SJSA1 (cell line): ENCODE measurements at places on chromosomes 1 and 21. TPM values are rescaled to one million over a fixed set of nuclear protein-coding genes. Genes with fewer than 3 reads are reported as not detected.

DNA sequence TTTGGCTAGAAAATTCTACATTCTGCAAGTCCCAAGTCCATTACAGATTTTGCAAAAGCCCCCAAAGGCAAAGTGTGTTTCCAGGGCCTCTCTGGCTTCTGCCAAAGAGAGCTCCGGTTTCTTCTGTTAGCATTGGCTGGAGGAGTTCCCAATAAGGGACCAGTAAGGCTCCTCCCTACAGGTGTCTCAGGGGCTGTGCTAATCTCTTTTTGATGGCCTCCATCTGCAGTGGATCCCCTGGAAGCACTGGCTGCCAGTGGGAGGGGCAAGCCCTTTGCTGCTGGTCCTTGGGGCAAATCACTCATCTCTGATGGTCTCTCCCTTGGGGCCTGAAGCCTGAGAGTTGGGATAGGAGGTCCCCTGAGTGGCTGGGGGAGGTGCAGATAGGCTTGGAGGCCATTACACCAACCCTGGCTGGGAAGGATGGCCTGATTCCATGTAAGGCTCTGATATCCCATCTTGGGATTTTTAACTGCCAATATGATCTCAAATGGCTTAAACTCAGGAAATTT is 89.1 kb upstream of the USP24 start:
- DNase-seq: no peak

GRCh38 chr1:3668585-3669300 is 16.4 kb downstream of the TP73 start:
- DNase-seq: no peak

GRCh38 chr1:29931477-29932175 is 695.3 kb downstream of the PTPRU start:
- no peak for DNase-seq

DNA sequence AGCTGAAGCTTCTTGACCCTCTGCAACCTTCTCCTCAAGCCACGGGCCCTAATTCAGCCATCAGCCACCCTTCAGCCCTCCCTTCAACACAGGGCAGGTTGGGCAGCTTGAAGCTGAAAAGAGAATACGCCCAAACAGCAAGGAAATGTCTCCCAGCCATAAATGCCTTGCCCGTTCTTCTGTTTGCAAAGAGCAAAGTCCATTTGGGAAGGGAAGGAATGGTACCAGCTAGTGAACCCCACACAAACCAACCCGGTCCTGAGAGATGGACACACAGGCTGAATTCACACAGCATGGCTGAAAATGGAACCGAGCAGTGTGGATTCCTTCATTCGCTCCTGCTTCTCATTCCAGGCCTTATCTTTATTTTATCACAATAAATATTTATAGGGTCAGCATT is 11.5 kb downstream of the PLEKHA6 start:
- no peak for DNase-seq

- no peak for DNase-seq
Observed at GRCh38 chr1:81069856-81070255, 730.9 kb upstream of the ADGRL2 start.

- DNase-seq: no peak
Observed at GRCh38 chr1:72122099-72122880, 160.0 kb downstream of the NEGR1 start.

GRCh38 chr1:8739377-8739776 is 78.1 kb downstream of the RERE start:
- no peak for DNase-seq

- no peak for DNase-seq
Observed at GRCh38 chr1:168365719-168366479, 85.2 kb downstream of the TBX19 start.

DNA sequence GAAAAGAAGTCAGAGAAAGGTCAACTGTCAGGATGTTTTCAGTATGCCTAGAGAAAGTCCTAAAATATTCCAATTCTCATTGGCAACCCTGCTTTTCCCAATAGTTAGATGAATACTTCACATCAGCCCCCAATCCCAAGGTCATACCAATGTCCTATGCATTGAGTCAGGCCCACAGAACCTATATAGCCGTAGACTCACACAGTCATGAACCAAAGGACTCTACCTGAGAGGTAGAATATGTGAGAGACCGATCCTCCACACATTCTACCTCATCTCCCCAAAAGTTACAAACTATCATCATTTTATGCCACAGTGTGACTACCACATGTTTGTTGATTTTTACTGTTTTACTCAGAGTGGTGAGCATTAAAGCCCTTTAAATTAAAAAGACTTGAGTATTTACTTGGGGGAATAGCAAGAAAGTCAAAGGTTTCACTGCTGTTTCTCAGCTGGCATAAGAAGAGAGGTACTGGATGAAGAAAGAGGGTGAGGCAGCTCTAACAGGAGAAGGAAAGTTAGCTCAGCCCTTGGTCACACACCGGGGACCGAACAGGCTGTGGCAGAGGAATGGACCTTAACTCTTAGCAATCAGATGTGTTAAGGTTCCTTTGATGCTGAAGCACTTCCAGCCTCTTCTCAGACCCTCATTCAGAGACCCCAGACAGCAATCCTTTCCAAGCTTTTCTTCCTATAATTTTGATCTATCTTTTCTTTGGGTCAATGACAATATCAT is 937 bp downstream of the CD48 start:
- no peak for DNase-seq

- no peak for DNase-seq
Observed at GRCh38 chr1:19435181-19435580, 50.2 kb downstream of the CAPZB start.

DNA sequence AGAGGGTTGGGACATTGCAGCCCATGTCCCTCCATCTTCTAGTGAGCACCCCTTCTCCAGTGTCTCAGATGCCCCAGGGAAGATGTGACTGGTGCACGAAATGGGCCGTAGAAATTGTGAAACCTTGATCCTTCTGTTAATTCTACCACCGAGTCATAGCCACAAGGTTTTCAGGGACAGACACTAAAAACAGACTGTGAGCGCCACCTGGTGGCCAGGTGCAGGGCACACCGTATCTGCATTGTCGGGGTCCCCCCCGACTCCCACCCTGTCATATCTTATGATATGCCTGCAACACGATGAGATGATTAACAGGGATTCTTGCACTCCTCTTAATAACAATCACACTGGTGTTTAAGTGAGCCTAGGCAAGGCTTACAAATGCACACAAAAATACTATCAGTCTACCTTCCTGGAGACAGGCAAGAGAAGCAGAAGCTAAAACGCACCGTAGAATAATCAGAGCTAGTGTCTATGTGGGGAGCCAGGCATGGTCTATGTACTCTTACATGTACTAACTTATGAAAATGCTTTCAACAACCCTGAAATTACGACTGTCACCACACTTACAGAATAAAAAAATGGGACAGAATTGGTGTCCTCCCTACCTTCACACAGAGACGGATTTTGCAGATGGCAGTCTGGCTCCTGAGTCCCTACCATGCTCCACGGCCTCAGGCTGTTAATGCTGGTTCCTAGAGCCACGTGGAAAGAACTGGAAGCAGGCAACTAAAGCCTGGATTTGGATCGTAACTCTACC is 57.9 kb downstream of the FHAD1 start:
- peak; percentile 61 for DNase-seq

GRCh38 chr21:15138490-15138889 is 73.7 kb upstream of the NRIP1 start:
- no peak for DNase-seq

DNA sequence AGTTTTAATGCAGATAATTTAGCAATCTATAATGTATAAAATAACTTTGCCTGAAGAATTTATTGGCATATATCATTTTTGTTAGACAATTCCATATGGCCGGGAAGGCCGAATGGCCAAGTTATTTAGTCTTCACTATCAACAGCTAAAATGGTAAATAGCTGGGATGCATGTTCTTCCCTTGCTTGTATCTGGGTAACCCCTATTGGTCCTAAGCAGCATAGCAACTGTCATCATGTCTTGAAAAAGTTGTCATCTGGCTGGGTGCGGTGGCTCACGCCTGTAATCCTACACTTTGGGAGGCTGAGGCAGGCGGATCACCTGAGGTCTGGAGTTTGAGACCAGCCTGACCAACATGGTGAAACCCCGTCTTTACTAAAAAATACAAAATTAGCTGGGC is 340.0 kb upstream of the DPYD start:
- no peak for DNase-seq

DNA sequence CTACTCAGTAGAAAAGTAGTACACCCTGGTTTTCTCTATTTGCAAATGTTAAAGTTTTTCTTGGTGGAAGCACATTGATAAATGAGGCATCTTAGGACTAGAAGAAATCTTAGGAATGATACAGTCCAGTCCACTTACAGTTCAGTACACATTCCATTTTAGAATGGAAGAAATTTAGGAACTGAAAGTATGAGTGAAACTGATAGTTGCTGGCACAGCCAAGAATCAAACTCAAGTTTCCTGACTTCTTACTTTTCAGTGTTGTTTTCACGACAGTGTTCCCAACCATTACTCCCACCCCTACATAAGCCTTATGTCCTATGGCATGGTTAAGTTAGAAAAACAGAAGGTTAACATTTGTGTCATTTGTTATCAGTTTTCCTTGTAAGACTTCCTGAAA is 258.5 kb downstream of the BACH1 start:
- no peak for DNase-seq

- DNase-seq: no peak
Observed at GRCh38 chr1:220917101-220917500, 37.9 kb downstream of the HLX start.

DNA sequence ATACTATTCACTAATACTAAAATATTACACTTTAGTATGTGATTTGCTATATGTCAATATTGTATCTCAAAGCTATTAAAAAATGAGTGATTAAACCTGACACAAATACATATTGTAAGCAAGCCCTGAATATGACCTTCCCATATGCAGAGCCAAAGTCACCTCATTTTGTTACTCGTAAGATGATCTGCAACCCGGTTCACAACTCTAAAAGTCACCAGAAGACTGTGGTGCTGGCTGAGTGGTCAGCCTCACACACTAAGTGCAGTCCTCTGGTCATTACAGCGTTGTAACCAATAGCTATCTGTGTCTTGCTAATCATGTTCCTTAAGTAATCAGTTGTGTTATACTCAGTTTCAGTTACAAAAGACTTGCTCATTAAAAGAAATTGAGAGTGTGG is 197.5 kb upstream of the L1TD1 start:
- DNase-seq: no peak

DNA sequence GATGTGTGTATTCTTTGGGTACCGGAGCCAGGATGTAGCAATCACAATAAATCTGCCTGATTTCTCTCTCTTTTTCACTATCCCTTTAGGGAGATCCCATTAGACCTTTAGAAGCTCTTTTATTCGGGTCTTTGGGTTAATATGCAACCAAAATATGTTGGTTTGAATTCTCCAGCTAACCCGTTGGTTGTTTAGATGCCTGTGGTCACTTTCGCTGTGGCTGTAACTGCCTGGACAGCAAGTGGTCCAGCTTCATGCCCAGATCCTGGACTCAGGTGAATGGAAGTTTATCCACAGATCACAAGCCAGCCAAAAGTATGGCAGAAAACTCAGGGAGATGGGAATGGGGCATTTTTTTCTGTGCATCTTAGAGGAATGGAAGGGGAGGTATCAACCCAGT is 12.3 kb downstream of the KAZN start:
- no peak for DNase-seq

- no peak for DNase-seq
Observed at GRCh38 chr1:191609305-191609704, 549.0 kb upstream of the RGS18 start.

DNA sequence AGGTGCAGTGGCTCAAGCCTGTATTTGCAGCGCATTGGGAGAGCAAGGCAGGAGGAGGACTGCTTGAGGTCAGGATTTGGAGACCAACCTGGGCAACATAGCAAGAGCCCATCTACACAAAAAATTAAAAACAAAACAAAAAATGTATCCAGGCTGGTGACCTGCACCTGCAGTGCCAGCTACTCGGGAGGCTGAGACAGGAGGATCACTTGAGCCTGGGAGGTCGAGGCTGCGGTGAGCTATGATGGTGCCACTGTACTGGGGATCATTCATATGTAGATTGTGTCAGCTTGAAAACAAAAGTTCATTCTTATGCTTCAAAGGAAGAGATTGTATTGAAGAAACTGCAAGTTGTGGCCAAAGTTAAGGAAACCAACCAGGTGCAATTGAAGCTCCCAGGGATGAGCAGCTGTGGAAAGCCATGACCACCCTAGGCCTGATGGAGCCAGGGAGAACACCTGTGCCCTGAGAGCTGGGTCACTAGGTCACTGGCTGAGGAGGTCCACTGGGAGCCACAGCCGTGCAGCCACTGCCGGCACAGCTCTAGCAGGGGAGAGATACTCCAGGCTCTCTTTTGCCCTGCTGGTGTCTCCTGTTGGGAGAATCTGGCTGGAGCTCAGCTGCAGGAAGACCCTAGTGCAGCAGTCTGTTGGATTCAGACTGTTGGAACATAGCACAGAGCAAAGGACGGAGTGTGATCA is 13.3 kb upstream of the BRWD1 start:
- DNase-seq: no peak

DNA sequence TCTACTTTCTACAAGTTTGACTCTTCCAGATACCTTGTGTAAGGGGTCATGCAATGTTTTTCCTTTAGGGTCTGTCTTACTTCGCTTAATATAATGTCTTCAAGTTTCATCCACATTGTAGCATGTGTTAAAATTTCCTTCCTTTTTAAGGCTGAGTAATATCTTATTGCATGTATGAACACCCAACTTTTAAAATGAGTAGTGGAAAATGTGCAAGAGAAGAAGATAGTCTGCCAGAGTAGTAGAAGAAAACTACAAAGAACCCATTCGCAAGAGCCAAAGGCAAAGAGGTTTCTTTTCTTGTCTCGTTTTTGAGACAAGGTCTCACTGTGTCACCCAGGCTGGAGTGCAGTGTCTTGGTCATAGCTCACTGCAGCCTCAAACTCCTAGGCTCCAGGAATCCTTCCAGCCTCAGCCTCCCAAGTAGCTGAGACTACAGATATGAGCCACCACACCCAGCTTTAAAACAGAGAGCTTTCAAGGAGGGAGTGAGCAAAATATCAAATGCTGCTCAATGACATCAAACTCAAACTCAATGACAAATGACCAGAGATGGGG is 9.4 kb downstream of the IL23R start:
- DNase-seq: no peak

DNA sequence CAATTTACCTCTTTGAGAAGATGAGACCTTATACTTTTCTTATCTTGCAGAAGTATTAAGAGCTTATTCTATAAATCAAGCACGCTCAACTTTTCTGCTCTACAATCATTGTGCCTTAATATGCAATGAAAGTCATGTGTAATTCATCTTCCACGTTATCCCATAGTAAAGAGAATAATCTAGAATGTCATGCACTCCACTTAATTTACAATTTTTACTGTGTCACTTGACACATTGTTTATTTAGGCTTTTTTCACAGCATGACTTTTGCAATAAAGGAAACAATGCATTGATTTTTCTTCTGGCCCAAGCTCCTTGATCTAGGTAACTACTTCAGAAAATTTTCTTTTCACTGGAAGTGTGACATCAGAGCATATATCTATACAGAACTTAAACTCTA is 290.9 kb downstream of the HHIPL2 start:
- no peak for DNase-seq

- DNase-seq: no peak
Observed at GRCh38 chr1:25033828-25034705, 104.0 kb upstream of the RUNX3 start.

RGS13 gene
- total RNA-seq: not detected in 2 replicates

ADAM30 gene
- total RNA-seq: not detected in 2 replicates

PLA2G2F gene
- total RNA-seq: not detected in 2 replicates

BEND5 gene
- total RNA-seq: not detected in 2 replicates
